ENCODE measurements at places on chromosomes 6 and 20. TPM values are rescaled to one million over a fixed set of nuclear protein-coding genes. Genes with fewer than 3 reads are reported as not detected.

Gene ZNF334
- 9.0 TPM for total RNA-seq

Gene PCSK2
- total RNA-seq, result 18.3 TPM

Gene CTAGE9
- not detected for total RNA-seq

Gene FAM83C
- not detected for total RNA-seq

Gene TRAM2
- total RNA-seq, result 18.6 TPM

Measured in sciatic nerve (tissue), 2 donors.